ENCODE measurements at places on chromosomes 3 and 15.

DNA sequence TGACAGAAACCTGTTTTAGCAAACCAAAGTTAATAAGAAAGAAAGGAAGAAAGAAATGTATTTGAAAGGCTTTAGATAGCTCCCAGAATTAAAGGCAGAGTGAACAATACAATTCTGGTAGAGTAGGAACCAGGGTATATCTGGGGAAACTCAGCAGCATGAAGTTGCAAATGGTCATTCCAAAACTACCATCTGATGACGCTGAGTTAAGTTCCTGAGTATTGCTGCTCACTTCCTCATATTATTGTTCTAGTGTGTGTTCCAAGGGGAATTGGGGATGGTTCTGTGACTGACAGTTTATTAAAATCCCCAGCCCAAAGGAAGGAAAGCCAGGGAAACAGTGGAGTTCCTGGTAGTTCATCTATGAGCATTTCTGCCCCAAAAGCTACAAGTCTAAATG lies 88.3 kb upstream of the FRMD4B start:
- no peak for DNase-seq

DNA sequence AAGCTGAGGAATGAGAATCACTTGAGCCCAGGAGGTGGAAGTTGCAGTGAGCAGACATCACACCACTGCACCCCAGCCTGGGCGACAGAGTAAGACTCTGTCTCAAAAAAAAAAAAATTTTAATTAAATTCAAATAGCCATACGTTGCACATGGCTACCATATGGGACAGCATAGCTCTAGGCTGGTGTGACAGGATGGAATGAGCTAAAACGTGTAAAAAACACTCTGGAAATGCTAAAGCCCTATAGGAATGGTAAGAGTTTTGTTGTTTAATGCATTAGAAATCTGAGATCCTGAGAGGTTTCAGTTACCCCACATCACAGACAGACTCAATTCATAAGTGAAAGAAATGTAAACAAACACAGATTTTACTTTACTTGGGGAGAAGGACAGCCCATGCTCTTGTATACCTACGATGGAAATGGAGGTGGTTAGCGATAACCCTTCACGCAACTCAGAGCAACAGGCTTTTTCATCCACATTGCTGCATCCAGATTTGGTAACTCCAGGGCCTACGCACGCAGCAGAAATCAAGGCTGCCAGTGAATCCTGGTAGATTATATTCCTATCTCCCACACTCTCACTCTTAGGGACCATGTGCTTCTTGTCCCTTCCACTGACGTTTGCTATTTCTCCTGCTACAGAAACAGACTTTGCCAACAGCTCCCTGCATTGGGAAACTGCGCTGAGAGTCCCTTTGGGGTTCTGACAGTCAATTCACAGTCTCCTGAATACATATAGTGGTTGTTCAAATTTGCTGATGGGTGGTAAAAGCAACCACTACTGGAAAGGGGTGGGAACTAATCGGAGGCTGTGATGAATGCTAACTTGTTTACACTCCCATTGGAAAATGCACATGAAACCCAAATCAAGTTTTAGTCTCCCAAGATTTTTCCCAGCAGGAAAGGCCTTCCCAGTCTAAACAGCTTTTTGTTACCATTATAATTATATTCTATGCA lies 3.1 kb downstream of the SH3BP5 start:
- no peak for DNase-seq

DNA sequence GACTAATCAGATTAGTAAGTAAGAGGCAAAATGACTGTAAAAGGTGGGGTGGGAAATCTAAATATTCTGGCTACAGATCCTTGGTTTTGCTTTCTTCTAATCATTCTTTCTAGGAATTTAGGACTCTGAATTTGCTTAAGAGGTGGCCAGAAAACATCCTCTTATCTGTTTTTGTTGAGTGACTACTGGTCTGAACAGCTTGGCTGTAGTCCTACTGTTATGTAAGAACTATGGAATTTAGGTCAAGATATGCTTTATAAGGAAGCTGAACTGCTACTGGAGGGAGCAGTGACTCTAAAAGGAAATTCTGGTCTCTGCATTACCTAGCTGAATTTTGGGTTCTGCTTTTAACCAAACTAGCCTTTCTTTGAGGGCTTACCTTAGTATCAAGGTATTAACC lies 33.5 kb upstream of the CSPG5 start:
- DNase-seq: no peak

DNA sequence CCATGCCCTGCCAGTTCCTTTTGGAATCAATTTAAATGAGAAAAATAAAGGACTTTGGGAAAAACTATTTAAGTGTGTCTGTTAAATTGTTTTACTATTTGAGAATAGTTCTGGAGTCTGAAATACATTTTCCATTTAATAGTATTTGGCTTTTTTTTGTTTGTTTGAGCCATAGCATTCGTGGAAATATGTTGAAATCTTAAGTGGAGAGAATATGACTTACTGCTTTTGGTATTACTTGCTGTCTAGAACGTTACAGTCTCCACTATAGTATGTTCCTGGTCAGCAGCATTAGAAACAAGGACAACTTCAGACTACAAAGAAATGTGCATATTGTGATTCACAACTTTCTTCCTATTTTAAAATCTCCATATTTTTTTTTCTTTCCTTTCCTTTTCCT lies 179.4 kb downstream of the GHSR start:
- DNase-seq: no peak

DNA sequence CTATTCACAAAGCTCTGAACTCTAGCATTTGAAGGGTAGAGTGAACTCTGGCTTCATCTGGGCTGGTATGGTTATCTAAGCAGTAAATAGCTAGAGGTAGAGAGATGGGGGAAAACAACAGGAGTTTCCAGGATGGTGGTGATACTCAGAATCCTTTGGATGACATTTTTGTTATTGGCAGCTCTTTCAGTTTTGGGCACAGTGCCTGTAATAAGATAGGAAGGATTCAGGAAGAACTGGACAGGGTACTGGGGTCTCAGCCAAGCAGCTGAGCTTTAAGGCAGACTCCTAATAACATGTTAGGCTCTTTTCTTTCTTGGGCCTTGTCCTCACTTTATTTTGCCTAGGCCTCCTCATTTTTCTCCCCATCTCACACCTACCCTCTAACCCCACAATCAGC lies 338.5 kb downstream of the CADM2 start:
- no peak for DNase-seq

DNA sequence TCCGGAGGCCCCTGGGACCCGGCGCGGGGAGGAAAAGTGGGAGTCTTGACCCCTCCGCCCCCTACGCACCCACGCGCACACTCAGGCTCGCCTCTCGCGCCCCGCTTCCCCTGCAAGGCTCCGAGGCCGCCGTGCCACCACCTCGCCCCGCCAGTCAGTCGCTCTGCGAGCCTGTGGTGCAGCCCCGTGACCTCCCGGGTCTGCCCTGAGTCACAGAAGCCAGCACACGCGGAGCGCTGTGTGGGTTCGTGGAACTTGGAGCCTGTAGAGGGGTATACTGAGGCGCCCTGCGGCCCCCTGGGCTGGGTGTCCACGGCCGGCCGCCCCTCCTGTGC lies 380 bp upstream of the ALS2CL start:
- peak; percentile 50 for DNase-seq

Data from activated CD4-positive, alpha-beta T cell treated with anti-CD3 and anti-CD28 coated beads, Interleukin-2, amount 50 U/mL, for 48 hours (primary cell).